ENCODE measurements at places on chromosomes 3 and 15.

DNA sequence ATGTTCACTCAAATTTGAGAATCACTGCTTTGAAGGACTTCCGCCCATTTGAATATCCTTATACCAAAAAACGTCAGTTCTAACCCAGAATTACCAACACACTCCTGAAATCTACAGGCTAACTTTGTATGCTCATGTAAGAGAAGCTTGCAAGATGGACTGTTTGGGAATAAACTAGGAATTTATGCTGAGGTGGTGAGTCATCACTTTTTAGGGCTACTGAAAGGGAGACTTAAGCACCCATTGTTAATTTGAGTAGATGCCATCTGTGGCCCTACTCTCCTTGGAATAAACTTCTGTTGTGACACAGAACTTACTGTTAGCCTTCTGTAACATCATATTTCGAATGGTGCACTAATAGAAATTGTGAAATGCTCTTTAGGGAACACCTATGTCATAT, 74.6 kb downstream of the FGF12 start:
- no peak for DNase-seq

DNA sequence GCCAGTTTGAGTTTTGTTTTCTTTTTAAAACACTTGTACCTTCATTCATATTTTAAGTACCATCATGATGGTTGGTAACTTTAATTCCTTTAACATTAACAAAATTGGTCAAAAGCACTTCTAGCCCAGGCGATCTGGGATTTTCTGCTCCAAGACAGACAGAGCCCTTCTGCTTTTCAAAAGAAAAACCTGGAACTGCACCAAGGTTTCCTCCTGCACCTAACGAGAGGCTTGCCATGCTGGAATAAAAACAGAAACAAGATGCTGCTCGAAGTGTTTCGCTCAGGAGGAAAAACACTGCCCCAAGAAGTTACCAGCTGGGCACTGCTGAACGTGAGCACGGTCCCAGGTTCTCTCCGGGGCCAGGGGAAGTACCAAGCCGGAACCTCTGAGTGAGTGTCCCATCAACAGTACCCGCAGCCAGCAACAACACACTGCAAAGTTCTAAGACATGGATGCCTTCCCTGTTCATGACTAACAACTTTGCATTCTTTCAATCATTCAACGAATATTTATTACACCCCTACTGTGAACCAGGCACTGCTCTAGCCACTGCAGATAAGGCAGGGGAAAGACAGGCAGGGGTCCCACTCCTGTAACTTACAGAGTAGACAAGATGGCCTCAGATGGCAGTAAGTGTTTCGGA, 98.8 kb downstream of the XXYLT1 start:
- DNase-seq = no peak

- DNase-seq = no peak
These were observed 244.2 kb upstream of the SATB1 start for GRCh38 chr3:18669374-18669773.

DNA sequence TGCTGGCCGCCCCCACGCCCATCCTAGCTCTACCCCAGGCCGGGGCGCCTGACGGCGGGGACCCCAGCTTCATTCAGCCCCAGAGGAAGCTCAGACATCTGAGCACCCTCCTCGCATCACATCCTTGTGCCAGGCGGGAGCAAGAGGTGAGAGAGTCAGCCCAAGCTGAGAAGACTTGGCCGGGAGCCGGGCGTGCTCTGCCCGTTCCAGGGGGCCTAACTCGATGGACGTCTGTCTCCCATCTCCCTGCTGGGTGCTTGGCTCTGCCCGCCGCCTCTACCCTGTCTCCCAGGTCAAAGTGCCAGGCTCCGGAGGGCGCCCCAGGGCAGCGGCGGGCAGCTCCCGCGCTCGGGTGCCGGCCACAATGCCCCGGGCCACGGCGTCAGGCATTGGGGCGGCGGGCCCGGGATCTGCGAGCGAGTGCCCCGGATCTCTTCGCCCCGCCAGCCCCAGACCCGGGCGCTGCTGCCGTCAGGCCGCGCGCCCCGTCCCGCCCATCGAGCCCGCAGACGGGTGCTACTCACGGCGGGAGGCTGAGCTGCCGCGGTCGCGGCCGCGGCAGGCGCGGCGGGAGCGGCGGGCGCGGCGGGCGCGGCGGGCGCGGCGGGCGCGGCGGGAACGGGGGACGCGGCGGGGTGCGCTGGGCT, 388 bp downstream of the DAPK2 start:
- peak; percentile 69 for DNase-seq

DNA sequence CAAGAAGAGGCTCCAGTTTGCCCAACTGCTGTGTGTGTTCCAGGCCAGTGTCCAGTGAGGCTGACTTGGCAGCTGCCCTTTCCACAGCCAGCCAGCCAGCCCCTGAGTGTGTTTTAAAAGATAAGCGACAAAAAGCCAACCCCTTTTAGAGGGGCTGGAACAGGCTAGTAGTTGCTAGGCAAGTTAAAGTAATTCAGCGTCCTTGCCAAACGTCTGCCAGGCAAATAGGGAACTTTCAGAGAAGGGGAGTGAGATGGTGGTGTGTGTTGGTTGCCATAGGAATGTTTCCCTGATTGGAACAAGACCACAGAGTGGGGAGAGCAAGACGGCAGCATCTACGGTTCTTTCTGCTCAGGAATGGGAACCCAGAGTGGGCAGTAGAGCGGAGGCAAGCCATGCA, 86.3 kb downstream of the TMEM108 start:
- DNase-seq = no peak

DNA sequence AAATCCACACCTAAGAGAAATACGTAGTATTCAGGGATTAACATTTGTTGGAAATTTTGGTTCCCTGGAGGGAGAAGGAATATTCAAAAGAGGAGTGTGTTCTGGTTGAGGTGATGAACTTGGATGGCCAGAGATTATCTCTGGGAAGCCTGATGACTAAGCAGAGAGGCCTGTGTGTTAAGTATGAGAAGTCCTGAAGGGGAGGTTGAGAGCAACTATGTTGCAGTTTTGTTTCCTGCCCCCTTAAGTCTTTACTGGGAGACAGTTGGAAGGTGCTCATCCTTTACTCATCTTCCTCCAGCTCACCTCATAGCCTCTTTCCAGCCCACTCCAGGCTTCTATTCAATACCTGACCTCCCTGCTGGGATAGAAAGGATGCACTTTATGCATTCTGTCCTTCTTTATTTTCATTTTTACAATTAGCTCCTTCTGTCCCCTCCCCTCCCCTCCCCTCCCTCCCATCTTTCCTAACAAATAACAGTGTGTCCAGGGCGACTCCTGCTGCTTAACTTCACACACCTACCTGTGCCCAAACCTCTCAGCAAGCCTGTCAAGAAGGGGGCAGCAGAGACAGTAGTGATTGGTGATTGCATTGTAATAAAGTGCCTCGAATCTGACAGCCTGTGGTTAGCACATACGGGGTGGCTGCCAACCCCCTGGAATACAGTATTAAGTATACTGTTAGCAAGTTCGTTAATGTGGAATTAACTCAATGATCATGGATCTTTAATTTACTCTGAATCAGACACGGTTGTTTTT, 11.9 kb downstream of the RAP2B start:
- no peak for DNase-seq
